A673 (cell line): ENCODE measurements at places on chromosomes 16 and 17.

DNA sequence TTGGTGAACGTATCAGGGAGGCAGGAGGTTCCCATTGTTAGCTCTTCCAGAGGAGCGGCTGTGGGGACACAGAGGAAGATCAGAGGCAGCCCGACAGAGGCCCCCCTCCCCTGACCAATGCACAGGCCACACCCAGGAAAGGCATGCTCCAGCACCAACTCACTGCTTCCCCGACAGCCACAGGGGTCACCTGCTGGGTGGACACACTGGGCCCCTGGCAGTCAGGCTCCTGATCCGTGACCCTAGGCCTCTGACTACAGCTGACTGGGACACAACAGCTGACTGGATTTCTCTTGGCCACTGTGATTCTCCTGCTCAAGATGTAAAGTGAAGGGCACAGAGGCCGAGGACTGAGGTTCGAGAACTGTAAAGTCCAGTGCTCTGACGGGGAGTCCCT is 63.5 kb downstream of the IL21R start:
- no peak for DNase-seq

DNA sequence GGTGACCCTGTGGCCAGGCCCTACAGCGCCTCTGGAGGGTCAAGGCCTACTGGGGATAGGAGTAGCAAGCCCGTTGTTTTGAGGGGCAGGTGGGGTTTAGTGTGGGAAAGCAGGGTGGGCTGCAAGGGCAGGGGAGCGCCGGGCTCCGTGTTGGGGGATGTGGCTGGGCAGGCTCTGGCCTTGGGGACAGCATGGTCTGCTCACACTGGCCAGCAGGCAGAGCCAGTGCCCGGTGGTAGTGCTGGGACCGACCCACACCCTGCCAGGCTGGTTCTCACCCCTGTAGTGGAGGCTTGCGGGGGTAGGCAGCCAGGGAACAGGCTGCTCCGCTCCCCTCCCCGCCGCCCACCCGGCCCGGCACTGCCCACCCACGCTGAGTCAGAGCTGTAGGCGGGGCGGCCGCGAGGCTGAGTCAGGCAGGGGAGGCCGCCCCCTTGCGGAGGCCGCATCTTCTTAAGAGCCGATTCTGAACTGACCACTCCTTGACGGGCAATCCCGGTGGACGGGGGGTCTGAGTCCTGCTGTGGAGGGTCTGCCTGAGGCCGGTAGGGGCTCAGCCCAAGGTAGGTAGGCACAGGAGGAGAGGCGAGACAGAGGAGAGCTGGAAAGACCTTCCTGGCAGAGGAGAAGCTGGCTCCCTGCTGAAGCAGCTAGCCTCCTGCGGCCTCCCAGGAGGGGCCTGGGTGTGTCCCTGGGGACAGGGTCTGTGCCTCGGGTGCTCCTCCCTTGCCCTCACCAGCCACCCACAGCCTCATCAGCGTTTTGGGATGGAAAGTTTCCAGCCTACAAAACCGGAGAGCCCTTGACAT is 62.4 kb downstream of the BAIAP2 start:
- peak; percentile 81 for DNase-seq

- no peak for DNase-seq
Observed at GRCh38 chr16:27677263-27677662, 127.3 kb downstream of the KATNIP start.

DNA sequence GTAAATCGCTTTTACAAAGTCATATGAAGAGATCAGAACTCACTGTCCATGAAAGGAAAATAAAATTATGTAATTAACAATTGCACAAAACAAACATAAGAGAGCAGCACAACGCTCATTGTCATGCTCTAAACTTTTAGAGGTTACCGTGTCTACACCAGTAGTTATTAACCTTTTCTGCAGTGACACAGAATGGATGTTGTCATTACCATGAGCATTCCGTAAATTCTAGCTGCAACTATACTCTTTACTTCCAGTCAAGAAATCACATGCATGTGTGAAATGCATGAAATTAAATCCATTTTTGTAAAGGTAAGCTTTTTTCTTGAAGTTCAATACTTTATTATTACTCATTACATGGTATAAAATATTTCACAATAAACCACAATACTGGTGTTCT is 38.2 kb downstream of the USP32 start:
- DNase-seq = no peak

- DNase-seq = no peak
Observed at GRCh38 chr16:68935008-68935407, 91.7 kb downstream of the TANGO6 start.

DNA sequence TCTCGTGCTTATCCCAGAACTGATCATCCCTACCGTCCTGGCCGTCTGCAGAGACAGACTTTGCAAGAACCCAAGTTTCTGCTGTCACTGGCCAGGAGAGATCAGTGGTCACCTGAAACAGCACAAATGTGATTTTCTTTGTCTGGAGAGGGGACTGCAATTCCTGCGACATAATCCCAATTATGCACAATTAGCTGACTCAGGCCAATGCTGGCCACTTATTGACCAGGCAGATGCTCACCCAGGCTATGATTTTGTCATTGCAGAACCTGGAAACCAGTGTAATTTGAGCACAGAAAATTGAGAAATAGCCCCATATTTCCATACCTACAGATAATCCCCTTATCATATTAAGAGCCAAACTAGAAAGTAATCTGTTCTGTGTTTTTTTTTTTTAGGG is 34.7 kb downstream of the SALL1 start:
- DNase-seq = no peak

DNA sequence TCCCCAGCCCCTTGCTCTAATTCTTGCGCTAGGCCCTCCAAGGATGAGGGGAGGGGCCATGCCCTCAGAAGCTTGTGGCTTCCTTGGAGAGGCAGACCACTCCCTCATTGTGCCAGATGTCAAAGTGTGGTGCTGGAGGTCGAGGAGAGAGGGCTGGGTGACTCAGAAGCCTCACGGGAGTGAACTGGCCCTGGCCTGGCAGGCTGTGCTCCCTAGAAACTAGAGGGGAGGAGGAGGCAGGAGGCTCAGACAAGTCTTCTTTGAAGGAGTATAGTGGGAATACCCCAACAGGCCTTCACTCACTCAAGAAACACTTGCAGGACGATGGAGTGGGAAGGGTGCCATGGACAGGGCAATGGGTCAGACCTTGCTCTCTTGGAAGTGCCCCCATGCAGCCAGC is 18.5 kb downstream of the ANKRD40 start:
- no peak for DNase-seq

DNA sequence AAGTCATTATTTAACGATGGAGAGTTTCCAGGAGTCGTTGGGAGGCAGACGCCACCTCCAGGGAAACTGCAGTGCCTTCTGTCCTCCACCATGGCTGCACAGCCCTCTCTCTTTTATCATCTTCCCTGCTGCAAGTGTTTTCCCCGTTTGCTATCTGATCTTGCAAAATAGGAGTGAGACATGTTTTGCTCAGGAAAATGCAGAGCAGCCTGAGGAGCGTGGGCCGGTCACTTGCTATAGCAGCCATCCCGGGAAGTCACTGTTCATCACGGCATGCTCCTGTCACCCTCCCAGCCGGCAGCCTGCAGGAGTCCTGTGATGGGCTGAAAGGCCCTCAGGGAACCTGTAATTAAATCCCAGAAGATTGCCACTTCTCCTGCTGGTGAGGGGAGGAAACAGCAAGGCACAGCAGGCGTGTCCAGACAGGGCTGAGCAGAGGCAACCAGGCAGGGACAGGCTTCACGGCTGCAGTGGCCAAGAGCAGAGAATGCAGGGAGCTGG is 143.1 kb downstream of the GSG1L start:
- peak; percentile 45 for DNase-seq

GRCh38 chr17:142102-142661 is 4.8 kb downstream of the SCGB1C2 start:
- peak; percentile 75 for DNase-seq

DNA sequence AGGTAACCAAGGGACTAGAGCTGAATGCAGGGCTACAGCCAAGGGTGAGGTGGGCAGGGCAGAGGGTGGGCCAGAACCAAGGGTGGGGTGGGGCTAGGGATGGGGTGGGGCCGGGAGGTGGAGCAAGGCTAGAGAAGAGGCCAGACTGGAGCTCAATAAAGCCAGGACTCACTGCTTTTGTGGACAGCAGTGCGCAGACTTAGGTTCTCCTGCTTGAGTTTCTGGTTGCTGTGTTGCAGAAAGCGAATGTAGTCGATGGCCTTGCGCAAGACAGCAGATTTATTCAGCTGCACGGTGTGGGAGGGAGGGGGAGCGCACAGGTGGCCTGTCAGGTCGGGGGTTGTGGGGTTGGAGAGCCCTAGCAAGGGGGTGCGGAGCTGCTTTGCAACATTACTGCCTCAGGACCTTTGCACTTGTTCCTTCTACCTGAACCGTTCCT is 18.7 kb downstream of the SREBF1 start:
- no peak for DNase-seq

- DNase-seq = no peak
Observed at GRCh38 chr17:49817993-49818392, 29.5 kb downstream of the KAT7 start.
